ENCODE measurements at places on chromosomes 11 and 22.

DNA sequence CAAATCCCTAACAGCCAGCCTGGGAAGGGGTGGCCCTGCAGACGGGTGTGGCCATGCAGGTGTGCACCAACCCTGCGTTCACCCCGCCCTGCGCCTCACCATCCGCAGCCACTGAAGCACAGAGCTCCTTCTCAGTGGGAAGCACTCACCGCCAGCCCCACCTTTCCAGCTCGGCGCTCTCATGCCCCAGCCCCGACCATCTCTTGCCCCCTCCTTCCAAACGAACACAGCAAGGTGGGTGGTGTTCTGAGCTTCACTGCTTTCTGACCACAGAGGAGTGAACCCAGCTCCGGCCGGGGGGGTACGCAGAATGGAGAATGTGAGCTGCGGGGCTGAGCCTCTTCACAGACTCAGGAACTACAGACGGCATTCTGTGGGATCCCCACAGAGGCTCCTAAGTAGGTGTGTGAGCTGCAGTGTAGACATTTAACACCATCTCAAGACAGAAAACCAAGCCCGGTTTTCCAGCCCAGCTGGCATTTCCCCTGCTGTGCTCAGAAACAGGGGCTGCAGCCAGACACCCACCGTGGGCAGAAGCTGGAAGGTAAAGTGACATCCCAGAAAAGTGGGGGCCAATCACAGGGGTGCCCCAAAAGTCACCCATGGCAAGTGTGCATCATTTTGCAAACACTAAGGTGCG lies 88.4 kb upstream of the RTL6 start:
- DNase-seq = no peak

DNA sequence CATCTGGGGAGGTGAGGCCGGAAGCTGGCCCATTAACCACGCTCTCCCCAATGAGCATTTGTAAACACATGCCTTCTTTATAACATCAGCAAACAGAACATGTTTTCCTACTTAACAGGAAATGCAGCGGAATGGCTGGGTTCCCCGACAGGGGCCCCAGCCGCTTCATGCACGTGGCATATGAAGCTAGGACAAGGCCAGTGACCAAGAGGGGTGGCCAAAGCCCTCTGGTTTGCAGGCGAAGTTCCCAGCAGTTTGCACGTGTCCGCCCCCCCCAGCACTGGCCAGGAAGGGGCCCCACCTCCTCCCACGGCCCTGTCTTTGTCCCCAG lies 38.7 kb upstream of the LINC01488 start:
- DNase-seq = no peak

DNA sequence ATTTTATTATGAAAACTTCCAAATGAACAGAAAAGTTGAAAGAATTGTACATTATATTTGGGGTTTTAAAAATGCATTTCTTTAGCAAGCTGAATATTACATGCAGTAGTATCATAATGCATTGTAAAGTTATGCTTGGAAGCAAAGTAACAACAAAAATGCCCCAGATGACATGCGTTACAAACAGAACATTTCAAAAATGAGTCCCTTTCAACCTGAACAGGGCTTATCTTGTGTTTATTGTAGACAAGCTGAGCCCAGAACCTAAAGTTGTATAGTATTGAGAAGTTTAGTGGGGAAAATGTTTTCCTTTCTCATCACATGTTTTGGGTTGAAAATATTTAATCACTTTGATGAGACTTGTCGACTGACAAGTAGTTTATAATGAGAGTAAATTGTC lies 68.8 kb downstream of the CECR2 start:
- no peak for DNase-seq

GRCh38 chr22:49632199-49633009 lies 195.3 kb downstream of the BRD1 start:
- DNase-seq = peak; percentile 40

GRCh38 chr11:47345890-47346563 lies 6.5 kb downstream of the MYBPC3 start:
- no peak for DNase-seq
